Stimulated activated CD4-positive, alpha-beta T cell treated with anti-CD3 and anti-CD28 coated beads, Interleukin-4, amount 100 ng/mL, for 1 hour (primary cell): ENCODE measurements at places on chromosomes 2 and 18.

DNA sequence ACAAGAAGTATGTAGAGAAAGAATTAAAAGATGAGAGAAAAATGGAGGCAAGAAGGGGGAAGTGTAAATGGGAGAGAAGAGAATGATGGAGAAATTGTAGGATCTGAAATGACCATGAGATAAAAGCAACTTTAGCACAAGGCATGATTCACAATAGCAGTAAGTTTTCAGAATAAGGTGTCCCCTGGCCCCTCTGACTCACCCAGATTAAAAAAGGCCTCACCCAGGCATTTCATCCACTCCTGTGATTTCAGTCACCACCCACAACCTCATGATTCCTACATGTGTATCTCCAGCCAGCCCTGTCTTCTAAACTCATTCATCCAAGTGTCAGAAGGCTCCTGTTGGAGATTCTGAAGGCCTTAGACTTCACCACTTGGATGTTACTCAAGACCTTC is 56.6 kb downstream of the SP100 start:
- peak; percentile 19 for DNase-seq

DNA sequence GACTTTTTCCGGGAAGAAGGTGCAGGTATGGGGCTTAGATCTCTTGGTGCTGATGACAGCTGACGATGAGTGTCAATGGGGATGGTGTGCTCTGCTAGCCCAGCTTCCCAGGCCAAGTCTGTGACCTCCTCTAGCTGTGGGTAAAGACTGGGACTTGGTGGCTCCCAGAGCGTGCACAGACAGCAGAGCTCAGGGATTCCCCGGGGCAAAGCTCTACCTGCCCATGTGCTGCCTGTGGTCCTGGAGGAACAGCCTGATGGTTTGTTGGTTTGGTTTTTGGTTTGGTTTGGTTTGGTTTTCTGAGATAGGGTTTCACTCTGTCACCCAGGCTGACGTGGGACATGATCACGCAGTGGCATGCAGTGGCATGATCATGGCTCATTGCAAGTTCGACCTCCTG is 19.2 kb downstream of the ATP6V1B1 start:
- DNase-seq, result no peak

- no peak for DNase-seq
Observed at GRCh38 chr2:113207021-113207420, 33.2 kb downstream of the PSD4 start.

- DNase-seq, result no peak
Observed at GRCh38 chr2:215554689-215555498, 119.0 kb upstream of the FN1 start.

GRCh38 chr2:16218625-16219024 is 278.3 kb downstream of the MYCN start:
- no peak for DNase-seq
